IMR-90 (cell line): ENCODE measurements at places on chromosomes 2 and 18. TPM values are rescaled to one million over a fixed set of nuclear protein-coding genes. Genes with fewer than 3 reads are reported as not detected.

DNA sequence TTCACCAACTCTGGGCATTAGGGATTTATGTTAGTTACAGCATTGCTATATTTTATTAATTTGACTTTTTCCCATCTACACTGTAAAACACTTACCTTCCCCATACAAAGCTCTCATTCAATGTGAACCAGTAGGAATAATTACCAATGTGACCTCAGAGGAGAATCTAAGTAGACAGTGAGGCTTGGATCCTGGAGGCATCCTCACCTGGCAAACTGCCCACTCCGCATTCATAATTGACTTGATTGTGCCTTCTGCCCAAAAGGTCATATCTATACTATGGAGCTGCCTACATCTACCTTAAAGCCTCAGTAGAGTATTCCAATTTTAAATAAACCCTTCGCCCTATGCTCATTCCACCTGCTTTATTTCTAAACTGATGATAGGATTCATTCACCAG, 45.4 kb upstream of the SCN1A start:
- DNase-seq, result no peak

DOK6 gene
- total RNA-seq, result 2.7 and 3.9 TPM in 2 replicates

LYG1 gene
- not detected in 2 replicates for total RNA-seq

DNA sequence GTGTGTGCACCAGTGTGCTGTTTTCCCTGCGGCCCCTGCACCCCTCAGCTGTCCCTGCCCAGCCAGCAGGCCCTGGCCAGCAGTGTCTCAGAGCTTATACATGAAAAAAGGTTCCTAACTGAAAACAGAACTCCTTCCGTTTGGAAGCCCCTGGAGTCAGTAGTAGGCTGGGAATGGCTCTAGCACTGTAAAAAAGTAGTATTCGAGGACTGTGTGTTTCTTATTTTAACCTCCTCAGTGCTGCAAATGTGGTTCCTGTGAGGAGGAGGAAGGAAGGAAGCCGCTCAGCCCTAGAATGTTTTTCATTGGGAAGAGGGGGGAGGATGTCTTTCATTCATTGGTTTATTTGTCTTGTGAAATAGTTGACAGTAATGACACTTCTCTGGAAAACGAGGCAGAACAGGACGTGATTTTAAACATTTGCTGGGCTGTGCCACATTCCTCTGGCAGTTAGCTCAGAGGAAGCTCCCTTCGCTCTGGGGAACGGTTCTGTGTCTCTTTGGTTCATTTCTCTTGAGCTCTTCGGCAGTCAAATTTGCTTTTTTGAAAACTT, 103.5 kb downstream of the SPTBN1 start:
- DNase-seq, result peak; percentile 87

OLA1 gene
- 54.7 and 118 TPM in 2 replicates for total RNA-seq

MYO5B gene
- 0.54 and 0.56 TPM in 2 replicates for total RNA-seq

GRCh38 chr2:236217926-236218325, 46.3 kb downstream of the ASB18 start:
- no peak for DNase-seq

RGPD4 gene
- not detected in 2 replicates for total RNA-seq

- no peak for DNase-seq
Measured at GRCh38 chr2:182522972-182523473, 96.2 kb upstream of the PDE1A start.

SNTG2 gene
- under 0.01 and 0.56 TPM in 2 replicates for total RNA-seq

GRCh38 chr18:55406451-55406991, 181.5 kb downstream of the TCF4 start:
- DNase-seq, result no peak

CD8B2 gene
- not detected in 2 replicates for total RNA-seq
